ENCODE measurements at places on chromosomes 11 and 22.
A peak's percentile ranks its signal among the peaks of the same experiment; 100 is the strongest.

DNA sequence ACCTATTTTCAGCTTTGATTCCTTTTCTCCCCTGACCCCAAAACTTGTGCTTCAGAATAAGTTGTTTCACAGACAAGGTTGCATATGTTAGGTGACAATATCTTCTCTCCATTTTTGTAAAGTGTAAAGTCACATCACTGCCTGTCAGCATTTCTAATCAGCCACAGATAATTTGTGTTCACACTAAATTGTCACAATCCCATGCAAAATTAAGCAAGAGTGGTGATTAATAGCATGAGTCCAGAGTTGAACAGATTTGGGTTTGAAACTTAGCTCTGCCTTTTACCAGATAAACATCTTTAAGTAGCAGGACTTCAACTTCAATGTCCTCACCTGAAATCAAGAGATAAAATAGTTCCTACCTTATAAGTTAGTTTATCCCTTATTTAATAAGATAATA is 80.1 kb downstream of the MICAL2 start:
- DNase-seq, result no peak

- DNase-seq, result no peak
These were observed 17.9 kb upstream of the RRAS2 start for GRCh38 chr11:14376920-14377319.

GRCh38 chr11:120244476-120245365 is 4.8 kb downstream of the POU2F3 start:
- DNase-seq, result no peak

DNA sequence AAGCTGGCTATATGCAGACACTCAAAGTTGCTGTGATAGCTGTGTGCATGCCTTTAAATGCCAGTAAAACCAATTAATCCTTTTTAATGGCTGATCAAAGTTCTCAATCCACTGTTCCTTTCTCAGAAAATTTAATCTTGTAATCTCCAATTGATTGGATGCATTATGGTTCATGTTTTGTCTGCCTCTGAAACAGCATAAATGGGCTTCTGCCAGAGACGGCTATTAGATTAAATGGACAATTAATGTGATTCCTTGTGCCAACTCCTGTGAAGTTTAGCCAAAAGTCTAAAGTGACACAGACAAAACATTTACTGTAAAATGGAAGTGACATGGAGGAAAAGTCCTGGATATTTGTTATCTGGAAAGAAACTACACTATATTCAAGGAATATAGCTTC is 952.5 kb upstream of the FAT3 start:
- DNase-seq, result no peak

DNA sequence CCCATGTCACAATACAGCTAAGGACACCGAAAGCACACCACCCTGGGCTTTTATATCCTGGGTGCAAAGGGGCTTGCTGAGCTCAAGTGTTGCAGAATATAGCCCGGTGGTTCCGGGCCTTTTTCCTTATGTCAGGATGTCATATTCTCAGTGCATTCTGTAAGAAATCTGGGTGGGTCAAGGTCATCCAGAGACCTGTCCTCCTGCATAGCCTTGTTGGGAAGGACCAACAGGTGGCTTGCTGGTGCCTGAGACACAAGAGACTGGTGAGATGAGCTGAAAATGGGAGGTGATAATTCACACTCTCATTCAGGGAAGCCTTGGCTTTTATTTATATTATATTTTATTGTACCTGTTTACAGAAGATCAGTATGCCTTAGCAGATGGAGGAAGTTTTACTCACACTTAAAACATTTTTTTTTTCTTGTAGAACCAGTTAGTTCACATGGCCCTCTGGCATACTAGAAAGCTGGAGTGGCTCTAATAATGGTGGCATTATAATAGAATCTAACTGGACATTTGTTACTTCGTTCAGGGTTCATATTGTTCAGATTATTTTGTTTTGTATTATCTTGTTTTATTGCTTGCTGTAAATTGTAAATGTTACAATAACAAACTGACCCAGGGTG is 14.6 kb upstream of the TMEM123 start:
- DNase-seq, result no peak

DNA sequence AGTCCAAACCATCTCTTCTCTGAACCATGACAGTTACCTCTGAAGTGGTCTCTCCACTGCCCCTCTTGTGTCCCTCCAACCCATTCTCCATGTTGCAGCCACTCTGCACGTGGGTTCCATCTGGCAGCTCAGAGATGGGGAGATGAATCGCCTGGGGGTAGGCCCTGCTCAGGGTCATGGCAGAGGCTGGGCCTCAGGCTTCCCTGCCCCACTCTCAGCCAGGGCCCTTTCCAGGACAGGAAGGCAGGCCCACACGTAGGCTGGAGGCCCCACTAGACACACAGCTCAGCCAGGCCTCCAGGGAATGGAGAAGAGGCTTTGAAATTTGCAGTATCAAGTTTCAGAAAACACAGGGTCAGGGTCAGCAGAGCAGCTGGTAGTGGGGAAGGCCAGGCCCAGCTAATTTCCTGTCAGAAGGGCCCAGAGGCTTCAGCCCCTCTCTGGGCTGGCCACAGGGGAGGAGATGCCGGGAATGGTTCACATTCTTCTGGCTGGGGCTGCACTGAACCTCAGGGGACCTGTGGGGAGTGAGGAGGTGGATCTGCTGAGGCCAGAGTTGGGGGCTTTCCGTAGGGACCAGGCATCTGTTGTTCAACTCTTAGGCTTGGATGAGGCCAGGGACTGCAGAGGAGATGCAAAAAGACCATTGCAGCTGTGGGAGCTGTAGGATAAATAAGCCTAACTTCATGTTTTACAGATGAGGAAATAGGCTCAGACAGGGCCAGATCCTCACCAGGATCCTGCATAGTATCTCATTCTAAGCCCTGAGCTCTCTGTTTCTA is 101.6 kb downstream of the SWAP70 start:
- no peak for DNase-seq

- DNase-seq, result no peak
These were observed 32.1 kb upstream of the IGSF9B start for GRCh38 chr11:133988686-133989410.

DNA sequence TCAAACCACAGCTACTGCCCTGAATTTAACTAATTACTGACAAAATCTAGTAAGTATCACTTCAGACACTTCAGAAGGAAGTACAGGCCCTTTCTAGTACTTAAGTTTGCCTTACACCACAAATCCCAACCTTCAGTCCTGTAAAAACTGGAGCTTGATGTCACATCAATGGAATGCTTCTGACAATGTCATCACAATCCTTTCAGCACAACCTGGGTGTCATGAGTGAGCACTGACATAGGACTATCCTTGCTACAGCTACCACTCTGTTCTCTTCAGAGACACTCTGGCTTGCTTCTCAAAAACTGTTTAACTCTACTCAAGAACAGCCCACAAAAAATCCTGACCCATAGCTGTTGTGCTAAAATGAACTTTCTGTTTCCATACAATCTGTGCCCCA is 108.2 kb downstream of the RRM1 start:
- no peak for DNase-seq

DNA sequence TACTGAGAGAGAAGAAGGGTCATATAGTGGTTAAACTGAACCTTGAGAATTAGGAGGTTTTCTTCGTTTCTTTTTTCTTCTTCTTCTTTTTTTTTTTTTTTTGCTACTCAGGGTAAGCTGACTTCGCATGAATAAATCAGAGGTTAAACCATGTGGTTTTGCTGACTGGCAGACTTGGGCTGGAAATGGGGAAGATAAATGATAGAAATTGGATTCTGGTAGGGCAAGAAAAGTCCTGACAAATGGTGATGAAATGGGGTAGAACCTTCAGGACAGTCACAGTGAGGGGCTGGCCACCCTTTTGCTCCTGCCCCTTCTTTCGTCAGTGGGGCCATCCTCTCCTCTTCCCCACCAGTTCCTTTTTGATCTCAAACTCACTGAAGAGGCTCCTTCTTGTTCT is 1.6 kb upstream of the SWAP70 start:
- no peak for DNase-seq

- DNase-seq, result no peak
These were observed 16.0 kb downstream of the CSTPP1 start for GRCh38 chr11:46952553-46952952.

DNA sequence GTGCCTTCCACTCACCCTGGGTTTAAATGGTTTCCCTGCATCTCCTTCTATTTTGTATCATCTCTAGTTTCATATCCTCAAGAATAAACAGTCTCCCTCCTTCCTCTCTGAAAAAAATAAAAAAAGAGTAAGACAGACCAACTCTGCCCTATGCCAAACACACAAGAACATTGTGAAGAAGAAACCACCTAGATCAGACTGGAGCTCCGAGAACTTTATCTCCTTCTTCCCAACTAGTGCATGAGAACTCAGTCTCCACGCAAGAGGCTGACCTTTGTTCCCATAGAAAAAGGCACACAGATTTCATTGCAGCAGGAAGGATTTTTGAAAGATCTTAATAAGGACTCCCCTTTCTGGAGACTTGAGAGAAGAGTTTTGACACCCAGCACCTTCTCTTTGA is 8.7 kb upstream of the PEX26 start:
- no peak for DNase-seq

- no peak for DNase-seq
These were observed 71.4 kb upstream of the CCND1 start for GRCh38 chr11:69569306-69570200.

DNA sequence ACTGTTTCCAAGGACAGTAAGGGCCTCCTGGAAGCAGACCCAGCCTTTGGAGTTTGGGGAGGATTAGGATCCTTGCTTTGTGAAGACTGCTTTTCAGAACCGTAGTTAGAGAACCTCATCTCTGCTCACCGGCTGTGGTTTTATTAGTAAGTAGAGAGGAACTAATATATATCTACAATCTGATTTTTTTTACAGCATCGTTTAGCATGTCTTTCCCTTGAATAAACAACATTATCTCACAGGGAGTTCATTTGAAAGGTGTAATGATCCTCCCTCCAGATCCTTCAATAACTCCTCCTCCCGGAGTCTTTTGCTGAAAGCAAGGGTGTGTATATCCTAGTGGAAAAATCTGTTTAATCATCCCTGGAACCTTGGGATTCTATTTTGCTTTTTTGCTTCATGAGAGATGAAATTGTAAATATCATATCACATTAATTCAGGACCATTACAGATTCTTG is 132.7 kb downstream of the DBX1 start:
- DNase-seq, result no peak

DNA sequence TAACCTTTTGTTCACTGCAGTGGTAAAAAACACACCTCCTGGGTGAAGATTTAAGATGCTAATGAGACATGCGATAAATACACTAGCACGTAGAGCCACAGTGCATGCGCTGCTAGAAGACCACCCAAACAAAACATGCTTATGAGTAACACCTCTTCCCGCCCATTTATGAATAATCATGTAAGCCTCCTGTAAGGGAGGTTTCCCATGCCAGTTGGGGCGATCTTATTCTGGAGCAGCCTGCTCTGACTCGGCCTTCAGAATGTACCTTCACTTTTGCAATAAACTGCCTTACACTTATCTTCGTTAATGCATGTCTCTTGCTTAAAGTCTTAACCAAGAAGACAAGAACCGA is 18.1 kb upstream of the SCARF2 start:
- no peak for DNase-seq

- no peak for DNase-seq
These were observed 344.5 kb upstream of the PLET1 start for GRCh38 chr11:112605093-112605666.

DNA sequence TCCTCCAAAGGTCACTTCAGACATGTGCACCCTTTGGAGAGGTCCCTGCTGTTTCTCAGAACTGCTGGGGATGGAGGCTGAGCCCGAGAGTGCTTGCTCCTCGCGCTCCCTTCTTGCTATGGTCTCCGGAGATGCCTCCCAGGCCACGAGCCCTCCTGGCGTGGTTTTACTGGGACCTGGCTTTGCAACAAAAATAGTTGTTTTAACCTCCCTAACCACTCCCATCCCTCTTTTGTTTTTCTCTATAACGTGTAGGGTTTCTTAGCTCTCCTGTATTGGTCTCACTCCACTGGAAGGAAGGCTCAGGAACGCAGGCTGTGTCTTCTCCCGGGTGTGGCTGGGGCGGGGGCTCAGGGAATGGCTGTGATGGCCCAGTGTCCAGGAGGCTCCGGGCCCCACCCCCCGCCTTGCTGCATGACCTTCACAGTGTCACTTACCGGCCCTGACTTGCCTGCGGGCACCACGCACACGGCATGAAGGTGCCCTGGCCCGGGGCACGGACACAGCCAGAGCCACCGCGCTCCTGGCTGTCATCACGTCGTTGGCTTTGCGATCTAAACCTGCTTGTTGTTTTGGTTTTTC is 5.6 kb downstream of the PTDSS2 start:
- no peak for DNase-seq

- DNase-seq, result no peak
These were observed 11.7 kb upstream of the DNAJB13 start for GRCh38 chr11:73939096-73939495.

DNA sequence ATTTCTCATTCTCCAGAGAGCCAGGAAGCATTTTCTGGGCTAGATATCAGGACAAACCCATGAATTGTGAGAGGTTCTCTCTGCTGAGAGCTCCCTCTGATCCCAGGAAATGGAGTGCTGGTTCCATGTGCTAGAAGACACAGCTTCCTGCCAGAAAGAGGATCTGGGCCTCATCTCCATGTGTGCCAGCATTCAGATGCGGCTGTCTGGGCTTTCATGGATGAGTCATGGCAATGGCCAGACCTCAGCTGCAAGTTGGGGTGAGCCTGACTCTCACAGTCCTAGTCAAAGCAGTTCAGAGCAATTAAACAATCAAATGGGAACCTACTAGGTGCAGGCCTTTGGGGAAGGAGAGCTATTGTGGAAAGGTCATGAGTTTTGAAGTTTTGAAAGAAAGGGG is 82.3 kb upstream of the EED start:
- no peak for DNase-seq

- DNase-seq, result no peak
These were observed 6.0 kb upstream of the OR52E6 start for GRCh38 chr11:5847711-5848110.

GRCh38 chr11:64665411-64665821 is 57.6 kb downstream of the NRXN2 start:
- no peak for DNase-seq

GRCh38 chr11:116692318-116693101 is 80.3 kb downstream of the BUD13 start:
- peak; percentile 8 for DNase-seq

DNA sequence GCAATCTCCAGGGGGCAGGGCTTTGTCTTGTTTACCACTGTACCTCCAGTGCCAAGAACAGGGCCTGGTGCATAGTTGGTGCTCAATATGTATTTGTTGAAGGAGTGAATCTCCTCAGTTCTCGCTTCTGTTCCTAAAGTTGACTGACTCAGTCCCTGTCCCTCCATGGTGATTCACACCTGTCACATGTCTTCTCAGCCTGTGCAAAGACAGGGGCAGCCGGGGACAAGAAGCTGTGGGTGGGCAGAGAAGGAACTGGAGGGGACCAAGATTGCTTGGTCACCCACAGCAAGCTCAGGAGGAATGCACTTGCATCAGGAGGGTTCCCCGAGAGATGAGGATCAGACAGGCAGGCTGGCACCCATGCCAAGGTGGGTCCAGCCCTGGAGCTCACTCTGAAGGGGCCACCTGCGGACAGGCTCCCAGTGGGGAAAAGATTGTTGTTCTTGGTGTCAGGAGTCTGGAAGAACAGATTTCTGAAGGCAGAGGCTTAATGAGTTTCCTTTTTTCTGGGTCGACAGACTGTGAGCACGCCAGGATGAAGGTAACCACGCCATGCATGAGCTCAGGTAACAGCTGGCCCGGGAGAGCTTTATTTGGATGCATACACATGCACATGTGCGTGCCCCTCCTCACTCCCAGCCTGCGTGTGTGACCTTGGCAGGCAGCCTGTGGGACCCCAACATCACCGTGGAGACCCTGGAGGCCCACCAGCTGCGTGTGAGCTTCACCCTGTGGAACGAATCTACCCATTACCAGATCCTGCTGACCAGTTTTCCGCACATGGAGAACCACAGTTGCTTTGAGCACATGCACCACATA is 16.9 kb downstream of the IL17RA start:
- DNase-seq, result no peak
